ENCODE measurements at places on chromosomes 7 and 10. TPM values are rescaled to one million over a fixed set of nuclear protein-coding genes. Genes with fewer than 3 reads are reported as not detected.

The PRSS37 gene
- total RNA-seq: not detected

DNA sequence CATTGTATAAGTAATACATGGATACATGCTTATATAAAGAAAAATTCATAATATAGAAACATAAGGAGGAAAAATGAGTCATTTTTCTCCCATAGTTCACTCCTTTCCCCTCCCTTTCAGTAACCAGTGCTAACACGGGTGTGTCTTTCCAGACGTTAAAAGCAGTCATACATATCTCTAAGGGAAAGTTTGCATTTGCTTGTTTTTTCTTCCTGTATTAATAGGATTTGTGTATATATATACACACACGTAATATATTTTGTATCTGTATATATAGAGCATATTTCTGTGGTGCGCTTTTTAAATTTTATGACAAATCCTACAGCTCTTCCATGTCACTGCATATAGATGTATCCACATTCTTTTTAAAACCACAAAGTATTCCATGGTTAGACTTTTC lies 78.8 kb downstream of the RALA start:
- no peak for DNase-seq

DNA sequence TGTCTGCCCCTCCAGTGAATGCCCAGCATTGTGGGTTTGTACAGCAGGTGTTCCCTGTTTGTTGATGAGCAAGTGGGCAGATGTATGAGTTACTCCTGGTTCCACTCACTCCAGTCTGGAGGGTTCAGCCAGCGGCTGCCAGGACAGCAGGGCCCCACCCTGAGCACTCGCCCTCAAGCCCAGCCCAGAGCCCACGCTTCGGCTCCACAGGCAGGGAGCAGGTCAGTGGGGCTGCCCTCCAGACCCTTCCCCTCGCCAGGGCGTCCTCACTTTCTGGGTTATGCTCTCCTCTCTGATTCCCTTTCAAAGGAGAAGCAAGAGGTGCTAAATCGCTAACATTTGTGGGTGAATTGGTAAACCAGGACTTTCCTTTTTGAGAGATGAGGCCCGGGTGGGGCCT lies 4.8 kb upstream of the VIPR2 start:
- DNase-seq: no peak

DNA sequence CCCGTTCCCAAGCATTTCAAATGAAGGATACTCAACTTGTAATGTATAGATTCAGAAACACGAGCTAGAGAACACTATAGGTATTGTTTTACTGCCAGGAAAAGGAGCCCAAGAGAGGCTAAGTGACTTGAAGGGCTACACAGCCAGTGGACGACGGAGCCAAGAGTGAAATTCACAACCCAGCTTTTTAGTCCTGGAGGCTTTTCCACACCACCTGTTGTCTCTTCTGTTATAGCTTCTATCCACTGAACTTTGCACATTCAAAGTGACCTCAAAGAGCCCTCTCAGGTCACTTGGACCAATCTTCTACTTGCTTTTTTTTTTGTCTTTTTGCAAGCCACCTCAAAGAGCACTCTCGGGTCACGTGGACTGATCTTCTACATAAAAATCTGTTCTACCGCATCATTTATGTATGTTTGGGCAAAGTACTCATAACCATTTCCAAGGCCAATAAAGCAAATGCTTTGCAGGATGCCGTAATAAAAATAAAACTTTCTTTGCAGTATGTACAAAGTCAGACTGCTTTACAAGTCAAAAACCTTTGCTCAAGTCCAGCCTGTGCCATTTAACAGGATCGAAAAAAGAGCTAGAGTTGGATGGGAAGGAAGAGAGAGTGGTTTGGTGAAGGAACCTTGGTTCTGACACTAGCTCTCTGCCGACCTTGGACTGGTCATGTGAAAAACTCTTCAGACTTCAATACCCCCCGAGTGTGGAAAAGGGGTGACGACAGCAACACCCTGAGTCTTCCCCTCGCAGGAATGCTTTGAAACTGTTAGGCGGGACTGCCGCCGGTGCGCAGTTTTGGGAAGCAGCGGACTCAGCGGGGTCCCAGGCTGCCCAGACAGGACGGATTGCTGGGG lies 821 bp downstream of the SLC35B4 start:
- DNase-seq: no peak

The POU6F2 gene
- not detected for total RNA-seq

DNA sequence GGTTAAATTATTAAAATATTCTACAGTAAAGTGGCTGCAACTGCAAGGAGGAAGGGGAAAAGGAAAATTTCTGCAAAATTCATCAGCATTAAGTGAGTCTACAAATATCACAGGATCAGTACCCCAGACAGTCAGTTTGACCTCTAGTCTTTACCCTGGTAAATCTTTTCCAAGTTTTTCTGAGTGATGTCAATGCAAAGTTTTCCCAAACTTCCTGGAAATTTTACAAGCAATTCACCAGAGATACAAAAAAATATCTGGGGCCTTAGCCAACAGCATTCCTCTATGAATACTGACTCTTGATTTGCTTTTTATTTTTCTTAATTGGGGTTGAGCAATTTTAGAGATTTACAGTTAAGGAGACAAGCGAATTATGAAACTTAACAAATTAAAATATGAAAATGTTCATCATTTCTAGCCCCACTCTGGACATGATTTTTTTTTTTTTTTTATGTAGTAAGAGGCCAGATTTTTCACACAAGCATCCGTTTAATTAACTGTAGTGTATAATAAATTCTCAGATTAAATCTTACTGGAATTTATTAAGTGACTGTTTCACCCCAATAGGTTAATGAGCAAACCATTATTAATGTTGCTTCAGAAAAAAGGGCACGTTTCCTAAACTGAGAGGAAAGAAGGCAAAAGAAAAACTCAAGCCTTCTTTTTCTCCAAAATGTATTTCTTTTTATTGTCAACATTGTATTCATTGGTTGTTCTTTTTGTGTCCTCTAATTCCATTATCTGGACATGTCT lies 539.5 kb upstream of the FZD8 start:
- no peak for DNase-seq

DNA sequence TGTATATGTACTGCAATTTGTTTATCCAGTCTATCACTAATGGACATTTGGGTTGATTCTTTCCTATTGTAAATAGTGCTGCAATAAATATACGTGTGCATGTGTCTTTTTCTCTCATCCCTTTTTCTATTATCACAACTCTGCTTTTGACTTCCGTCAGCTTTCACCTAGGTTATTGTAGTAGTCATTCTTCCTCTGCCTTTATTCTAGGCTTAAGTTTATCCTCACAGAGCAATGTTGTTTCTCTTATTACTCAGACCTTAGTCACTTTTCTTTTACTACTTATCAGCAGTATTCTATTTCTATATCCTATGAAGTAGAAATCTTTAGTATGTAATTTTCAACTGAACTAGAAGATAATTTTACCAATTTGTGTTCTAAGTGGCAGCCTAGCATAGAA lies 175.3 kb upstream of the SEMA3E start:
- DNase-seq: no peak

DNA sequence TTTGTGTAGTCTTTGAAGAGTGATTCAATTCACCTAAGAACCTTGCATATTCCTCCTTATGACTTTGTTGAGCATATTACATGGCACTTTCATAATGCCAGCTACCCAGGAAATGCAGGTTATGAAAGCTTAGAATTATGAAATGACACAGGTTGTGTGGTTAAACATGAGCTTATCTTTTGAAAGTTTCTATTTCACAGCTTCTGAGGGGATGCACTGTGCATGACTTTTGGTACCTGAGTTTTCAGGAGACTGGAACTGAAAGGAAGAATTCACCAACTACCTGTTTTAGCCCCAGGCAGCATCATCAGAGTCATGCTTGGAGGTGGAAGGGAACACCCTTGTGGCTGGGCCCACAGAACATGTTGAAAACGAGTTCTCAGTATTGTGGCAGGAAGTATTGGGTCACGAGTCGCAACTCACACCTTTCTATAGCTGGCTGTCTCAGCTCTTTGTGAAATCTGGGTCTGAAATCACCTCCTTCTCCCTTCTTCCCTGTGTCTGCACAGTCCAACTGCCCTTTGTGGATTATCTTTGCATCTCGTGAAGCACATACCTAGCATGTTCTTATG lies 228.2 kb downstream of the PTEN start:
- no peak for DNase-seq

The MPP7 gene
- total RNA-seq: 43.9 TPM

- no peak for DNase-seq
These were observed 358.1 kb downstream of the SUGCT start for GRCh38 chr7:40492946-40493345.

The FOXK1 gene
- total RNA-seq: 31.7 TPM

- no peak for DNase-seq
These were observed 207.2 kb downstream of the PARD3 start for GRCh38 chr10:34607894-34608293.

- DNase-seq: no peak
These were observed 26.8 kb downstream of the TSPAN15 start for GRCh38 chr10:69477968-69478597.

GRCh38 chr7:88147341-88147740 lies 72.5 kb downstream of the SRI start:
- no peak for DNase-seq

The CLRN3 gene
- total RNA-seq: not detected

The HBP1 gene
- total RNA-seq: 62.2 TPM

GRCh38 chr10:7046615-7047014 lies 364.2 kb downstream of the SFMBT2 start:
- no peak for DNase-seq

- no peak for DNase-seq
These were observed 408.1 kb downstream of the GATA3 start for GRCh38 chr10:8462565-8462964.

DNA sequence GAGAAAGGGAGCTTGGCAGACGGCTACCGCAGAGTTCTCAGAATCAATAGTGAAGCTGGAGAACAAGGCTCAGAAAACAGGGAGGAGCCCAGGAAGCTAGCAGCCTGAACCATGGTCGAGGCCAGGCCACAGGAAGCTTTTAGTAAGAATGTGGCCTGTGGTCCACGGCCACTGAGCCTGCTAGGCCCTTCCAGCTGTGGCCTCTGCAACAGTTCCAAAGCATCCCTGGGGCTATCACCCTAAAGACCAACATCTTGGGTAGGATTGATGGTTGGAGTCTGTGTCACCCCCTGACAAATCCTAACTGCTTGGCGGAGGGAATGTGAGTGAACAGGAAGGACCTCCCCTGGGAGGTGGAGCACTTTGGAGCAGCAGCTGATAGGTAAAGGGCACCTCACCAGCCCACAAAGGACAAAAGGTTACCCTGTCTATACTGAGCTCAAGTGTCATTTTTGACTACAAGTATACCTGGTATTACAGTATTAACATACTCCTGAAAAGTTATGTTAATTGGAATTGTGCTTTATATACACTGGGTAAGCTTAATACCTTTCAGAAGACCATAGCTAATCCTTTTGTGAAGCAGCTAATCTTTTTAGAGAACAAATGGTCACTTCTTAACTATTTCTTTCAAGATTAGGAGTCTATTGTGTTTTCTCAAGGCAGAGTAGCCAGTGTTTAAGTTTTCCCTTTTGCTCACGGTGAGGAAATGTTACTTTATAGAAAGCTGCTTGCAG lies 18.7 kb downstream of the PTPRE start:
- no peak for DNase-seq

The LOXL4 gene
- total RNA-seq: 3.7 TPM

DNA sequence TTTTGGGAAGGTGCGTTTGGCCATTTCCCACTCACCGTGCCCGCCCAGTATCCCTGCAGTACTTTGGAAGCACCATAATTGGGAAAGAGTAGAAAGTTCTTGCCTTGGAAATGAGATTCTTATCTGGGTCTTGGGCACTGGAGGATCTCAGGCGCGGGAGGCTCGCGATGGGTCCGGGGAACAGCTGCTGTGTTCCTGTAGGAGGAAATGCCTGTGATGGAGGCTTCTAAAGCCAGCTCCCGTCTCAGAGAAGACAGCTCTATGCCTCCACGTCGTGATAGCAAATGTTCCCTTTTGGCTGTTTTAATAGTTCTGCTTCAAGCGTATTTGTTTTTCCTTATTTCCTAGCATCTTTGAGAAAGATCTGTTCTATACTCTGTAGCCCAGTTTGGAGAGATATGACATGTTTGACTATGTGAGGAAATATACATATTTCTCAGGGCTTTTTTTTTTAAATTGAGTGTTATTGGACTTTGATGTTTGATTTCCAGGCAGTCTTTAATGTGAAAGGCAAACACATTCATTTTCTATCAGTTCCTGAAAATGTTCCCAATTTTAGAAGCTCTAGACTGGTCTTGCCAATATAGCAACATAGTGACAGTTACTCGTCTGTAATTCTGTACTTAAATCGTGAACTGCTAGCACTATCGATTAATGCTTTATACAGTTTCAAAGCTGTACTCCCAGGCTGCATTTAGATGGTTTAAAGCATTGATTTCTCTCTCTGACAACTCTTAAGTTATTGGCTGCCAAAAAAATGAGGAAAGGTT lies 280.8 kb downstream of the DPP6 start:
- DNase-seq: no peak

- no peak for DNase-seq
These were observed 729.4 kb downstream of the SORCS1 start for GRCh38 chr10:106435081-106435480.

- DNase-seq: no peak
These were observed 114.4 kb upstream of the PPIF start for GRCh38 chr10:79232864-79233263.

DNA sequence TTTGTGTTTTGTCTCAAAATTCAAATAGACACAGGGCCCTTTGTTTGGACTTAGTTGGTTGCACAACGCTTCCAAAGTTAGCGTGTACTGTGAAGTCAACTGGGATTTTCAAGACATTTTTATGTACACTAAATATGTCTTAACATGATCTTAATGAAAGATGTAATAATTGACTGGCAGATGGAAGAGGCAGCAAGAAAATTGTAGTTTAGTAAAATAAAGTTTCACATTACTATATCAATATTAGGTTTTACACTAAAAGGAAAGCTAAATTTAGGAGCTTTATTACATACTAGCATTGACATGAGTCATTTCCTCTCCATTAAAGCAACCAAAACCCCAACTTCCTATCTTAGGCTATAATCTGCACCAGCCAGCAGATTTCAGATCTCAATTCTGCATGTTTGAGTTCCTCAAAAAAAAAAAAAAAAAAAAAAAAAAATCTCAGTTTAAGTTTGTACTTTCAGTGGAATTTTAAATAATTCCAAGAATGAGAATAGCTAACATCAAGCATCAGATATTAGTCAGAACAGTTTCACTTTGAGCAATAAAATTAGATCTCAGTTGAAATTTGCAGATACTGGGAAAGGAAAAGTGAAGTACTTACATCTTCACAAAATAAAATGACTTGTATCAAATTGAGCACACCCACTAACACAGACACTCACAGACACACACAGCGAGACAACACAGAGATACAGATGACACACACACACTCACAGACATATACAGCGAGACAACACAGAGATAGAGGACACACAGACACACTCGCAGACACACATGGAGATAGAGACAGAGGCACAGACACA lies 346.6 kb upstream of the KLF6 start:
- DNase-seq: no peak

Measured in ascending aorta (tissue), 2 donors.